ENCODE measurements at places on chromosomes 4 and X. TPM values are rescaled to one million over a fixed set of nuclear protein-coding genes. Genes with fewer than 3 reads are reported as not detected.

DNA sequence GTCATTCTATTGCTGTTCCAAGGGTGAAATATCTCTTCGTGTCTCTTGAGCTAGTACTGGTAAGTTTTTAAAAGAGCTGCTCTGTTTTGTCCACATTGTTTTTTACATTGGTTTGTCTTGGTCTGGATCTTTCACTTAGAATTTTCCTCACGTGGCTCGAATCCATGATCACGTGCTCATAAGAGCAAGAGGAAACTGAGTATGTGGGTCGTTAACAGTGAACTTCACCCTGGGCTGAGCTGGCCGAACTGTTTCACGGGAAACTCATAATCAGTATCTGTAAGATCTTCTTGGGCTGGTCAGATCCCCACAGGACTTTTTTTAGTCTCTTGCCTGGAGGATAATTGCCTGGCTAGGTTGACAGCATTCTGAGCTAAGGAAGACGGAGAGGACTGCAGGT lies 77.8 kb upstream of the HELT start:
- no peak overlapping the region for H3K27ac ChIP-seq
- no peaks in the 10 kb centered on the region for H3K36me3 ChIP-seq
- no peak overlapping the region for H3K4me3 ChIP-seq
- no peak for DNase-seq
- H3K27me3 ChIP-seq = peaks cover 45% of the 10 kb centered on the region

- H3K4me3 ChIP-seq = peak overlapping the region; percentile 15
- no peak for DNase-seq
- peaks cover 7% of the 10 kb centered on the region for H3K36me3 ChIP-seq
- H3K4me1 ChIP-seq = peaks cover 44% of the 10 kb centered on the region
- peak overlapping the region; percentile 18 for H3K27ac ChIP-seq
Measured at GRCh38 chr4:38328989-38329729, 334.8 kb upstream of the KLF3 start.

- H3K27me3 ChIP-seq = no peaks in the 10 kb centered on the region
- no peak overlapping the region for H3K4me3 ChIP-seq
- H3K4me1 ChIP-seq = no peaks in the 10 kb centered on the region
- H3K27ac ChIP-seq = no peak overlapping the region
- DNase-seq = no peak
- no peaks in the 10 kb centered on the region for H3K36me3 ChIP-seq
Measured at GRCh38 chr4:61094854-61095598, 105.1 kb upstream of the ADGRL3 start.

DNA sequence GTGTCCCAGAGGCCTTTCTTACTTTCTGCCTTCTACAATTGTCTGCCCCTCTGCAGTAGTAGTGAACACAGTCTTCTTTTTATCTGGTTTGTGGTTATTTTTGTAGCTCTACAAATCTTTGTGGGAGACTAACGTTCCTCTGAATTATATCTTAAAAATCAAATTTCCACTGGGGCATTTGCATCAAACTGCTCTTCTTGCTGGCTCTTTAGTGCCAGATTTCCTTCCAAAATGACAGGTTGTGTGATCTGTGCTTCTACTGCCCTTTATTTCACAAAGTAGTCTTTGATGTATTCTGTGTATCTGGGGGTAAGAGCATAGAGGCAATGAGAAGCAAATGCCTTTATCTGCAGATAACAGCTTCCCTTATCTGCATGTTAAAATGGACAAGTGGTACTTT lies 34.5 kb downstream of the TSPAN7 start:
- H3K27ac ChIP-seq = no peak overlapping the region
- no peaks in the 10 kb centered on the region for H3K36me3 ChIP-seq
- H3K27me3 ChIP-seq = peaks cover 3% of the 10 kb centered on the region
- DNase-seq = no peak
- no peak overlapping the region for H3K4me3 ChIP-seq
- no peaks in the 10 kb centered on the region for H3K4me1 ChIP-seq

DNA sequence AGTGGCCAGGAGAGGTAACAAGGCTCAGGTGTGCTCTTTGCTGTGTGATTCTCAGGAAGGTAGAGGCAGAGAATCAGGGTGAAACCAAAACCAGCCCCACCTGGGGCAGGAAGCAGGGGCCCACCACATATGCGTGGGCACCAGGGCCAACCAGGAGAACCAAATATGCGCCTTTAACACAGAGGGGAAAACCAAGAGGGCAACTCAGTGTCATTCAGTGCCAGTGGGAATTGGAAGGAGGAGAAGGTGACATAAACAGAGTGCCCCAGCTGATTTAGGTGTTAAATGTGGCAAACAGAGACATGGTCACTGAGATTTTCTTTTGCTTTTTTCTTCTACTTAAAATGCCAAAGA lies 106.8 kb upstream of the MAMLD1 start:
- H3K4me1 ChIP-seq = no peaks in the 10 kb centered on the region
- H3K36me3 ChIP-seq = no peaks in the 10 kb centered on the region
- no peak for DNase-seq
- no peak overlapping the region for H3K27ac ChIP-seq
- no peaks in the 10 kb centered on the region for H3K27me3 ChIP-seq

GRCh38 chr4:99593781-99594641 lies 19.4 kb downstream of the MTTP start:
- no peaks in the 10 kb centered on the region for H3K4me1 ChIP-seq
- peaks cover 4% of the 10 kb centered on the region for H3K27me3 ChIP-seq
- no peaks in the 10 kb centered on the region for H3K36me3 ChIP-seq
- DNase-seq = no peak
- no peak overlapping the region for H3K4me3 ChIP-seq

GRCh38 chr4:15805583-15806517 lies 27.7 kb downstream of the CD38 start:
- H3K4me1 ChIP-seq = peaks cover 74% of the 10 kb centered on the region
- no peak overlapping the region for H3K4me3 ChIP-seq
- no peak for DNase-seq
- H3K27ac ChIP-seq = no peak overlapping the region
- no peaks in the 10 kb centered on the region for H3K27me3 ChIP-seq
- H3K36me3 ChIP-seq = peaks cover 29% of the 10 kb centered on the region

DNA sequence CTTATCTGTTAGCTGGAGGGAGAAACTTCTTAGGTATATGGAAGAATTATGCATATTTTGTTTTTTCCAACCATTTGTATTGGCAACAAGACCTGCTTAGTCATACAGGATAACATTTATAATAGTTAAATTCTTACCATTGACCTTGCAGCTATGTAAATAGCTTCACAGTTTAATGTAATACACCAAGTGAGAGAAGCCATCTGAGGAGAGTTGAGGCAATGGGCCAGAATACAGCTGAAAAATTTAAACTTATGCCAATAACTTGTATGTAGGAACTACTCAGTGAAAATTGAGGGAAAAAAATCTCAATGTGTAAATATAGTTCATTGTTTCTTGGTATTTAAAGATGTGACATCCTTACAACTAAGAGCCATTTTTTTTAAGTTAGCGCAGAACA lies 273.5 kb downstream of the DACH2 start:
- H3K4me3 ChIP-seq = no peak overlapping the region
- DNase-seq = no peak
- H3K27ac ChIP-seq = no peak overlapping the region
- no peaks in the 10 kb centered on the region for H3K27me3 ChIP-seq

DNA sequence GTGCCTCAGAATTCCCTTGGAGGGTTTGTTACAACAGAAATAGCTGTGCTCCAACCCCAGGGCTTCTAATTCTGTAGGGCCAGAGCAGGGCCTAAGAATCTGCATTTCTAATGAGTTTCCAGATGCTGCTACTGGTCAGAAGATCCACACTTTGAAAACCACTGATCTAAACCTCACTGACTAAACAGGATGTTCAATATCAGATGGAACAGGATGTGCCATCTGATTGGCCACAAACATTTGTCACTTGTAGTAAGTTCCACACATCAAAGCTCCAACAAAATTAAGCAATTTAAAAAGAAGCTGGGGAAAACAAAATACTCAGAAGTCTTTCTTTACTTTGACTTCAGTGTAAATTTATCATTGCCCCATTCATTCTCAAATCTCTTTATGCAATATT lies 14.3 kb downstream of the CASK start:
- peak overlapping the region; percentile 7 for H3K4me3 ChIP-seq
- no peak overlapping the region for H3K27ac ChIP-seq
- no peak for DNase-seq
- peaks cover 29% of the 10 kb centered on the region for H3K4me1 ChIP-seq
- peaks cover 10% of the 10 kb centered on the region for H3K36me3 ChIP-seq

GRCh38 chrX:73965833-73966232 lies 338.1 kb upstream of the ZCCHC13 start:
- no peak for DNase-seq
- no peak overlapping the region for H3K4me3 ChIP-seq
- H3K27me3 ChIP-seq = no peaks in the 10 kb centered on the region

- peaks cover 4% of the 10 kb centered on the region for H3K27me3 ChIP-seq
- no peak overlapping the region for H3K27ac ChIP-seq
- no peaks in the 10 kb centered on the region for H3K4me1 ChIP-seq
- DNase-seq = no peak
- H3K36me3 ChIP-seq = no peaks in the 10 kb centered on the region
Measured at GRCh38 chr4:6424425-6424824, 48.0 kb downstream of the PPP2R2C start.

DNA sequence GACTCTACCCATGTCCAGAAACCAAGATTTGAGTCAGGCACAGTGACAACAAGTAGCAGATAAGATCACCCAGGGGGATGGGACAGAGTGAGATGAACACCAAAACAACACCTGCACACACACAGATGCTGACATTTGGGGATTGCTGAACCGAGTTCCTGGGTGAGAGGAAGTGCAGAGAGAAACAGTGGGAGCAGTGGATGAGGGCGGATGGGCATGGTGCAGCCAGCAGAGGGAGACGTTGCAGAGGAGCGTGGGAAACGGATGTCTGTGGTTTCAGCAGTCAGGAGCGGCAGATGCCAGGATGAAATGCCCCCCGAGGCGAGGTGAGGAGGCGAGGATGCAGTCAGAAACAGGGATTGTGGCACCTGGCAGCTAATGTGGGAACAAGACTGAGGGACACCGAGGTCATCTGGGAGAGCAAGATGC lies 78.6 kb upstream of the STS start:
- peaks cover 25% of the 10 kb centered on the region for H3K4me1 ChIP-seq
- no peak for DNase-seq
- H3K4me3 ChIP-seq = no peak overlapping the region
- peaks cover 13% of the 10 kb centered on the region for H3K36me3 ChIP-seq

DNA sequence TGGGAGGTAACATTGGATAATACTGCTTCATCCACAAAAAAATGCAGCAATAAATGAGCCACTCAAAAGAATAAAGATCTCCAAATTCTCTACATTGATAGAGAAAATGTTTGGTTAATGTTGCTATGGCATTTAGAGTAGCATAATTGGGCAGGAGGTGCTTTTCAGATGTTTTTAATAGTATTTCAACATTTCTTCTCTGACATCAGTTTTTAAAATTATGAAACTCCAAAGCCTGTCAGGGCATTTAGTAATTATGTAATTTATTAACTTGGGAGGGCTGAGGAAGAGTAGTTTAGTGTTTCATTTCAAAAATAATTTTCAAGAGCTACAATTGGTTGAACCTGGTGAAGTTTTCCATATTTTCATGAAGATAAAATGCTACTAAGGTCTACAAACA lies 211.3 kb upstream of the INTU start:
- H3K4me3 ChIP-seq = no peak overlapping the region
- H3K4me1 ChIP-seq = no peaks in the 10 kb centered on the region
- H3K27me3 ChIP-seq = no peaks in the 10 kb centered on the region

DNA sequence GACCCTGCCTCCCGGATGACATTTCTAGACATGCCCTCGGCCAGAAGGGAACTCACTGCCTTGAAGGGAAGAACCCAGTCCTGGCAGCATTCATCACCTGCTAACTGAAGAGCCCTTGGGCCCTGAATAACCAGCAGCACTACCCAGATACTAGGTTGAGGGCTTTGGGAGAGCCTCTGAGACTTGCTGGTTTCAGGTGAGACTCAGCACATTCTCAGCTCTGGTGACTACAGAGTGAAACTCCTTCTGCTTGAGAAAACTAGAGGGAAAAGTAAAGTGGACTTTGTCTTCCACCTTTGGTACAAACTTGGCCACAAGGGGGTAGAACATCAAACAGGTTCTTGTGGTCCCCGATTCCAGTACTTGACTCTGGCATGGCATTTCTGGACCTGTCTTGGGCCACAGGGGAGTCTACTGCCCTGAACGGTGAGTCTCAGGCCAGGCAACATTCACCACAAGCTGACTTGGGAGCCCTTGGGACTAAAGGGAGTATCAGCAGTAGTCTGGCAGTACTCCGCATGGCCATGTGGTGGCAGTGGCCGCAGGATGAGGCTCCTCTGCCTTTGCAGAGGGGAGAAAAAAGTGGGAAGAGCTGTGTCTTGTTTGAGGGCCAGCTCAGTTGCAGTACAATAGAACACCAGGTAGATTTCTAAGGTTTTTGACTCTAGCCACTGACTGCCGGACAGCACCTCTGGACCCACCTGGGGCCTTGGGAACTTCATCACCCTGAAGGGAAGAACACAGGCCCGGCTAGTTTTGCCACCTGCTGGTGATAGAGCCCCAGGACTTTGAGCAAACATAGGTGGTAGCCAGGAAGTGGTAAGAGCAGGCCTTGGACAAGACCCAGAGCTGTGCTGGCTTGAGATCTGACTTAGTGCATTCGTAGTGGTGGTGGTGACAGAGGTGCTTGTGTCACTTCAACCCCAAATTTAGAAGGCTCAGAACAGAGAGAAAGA lies 414.8 kb downstream of the OPHN1 start:
- no peaks in the 10 kb centered on the region for H3K27me3 ChIP-seq
- H3K4me3 ChIP-seq = no peak overlapping the region
- H3K36me3 ChIP-seq = no peaks in the 10 kb centered on the region
- no peak overlapping the region for H3K27ac ChIP-seq

DNA sequence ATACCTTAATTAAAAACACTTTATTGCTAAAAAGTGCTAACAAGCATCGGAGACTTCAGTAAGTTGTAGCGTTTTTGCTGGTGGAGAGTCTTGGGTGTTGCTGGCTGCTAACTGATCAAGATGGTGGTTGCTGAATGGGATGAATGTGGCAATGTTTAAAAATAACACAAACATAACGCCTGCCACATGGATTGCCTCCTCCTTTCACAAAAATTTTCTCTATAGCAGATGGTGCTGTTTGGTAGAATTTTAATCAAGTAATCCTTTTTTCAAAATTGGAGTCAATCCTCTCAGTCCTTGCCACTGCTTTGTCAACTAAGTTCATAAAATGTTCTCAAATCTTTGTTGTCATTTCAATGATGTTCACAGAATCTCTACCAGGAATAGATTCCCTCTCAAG lies 466.8 kb upstream of the TECRL start:
- no peak overlapping the region for H3K4me3 ChIP-seq
- H3K27me3 ChIP-seq = no peaks in the 10 kb centered on the region
- DNase-seq = no peak
- no peak overlapping the region for H3K27ac ChIP-seq
- no peaks in the 10 kb centered on the region for H3K4me1 ChIP-seq

Gene TASL
- 7.0 TPM for total RNA-seq

Gene PDE6B
- 10.1 TPM for total RNA-seq

Gene LRP2BP
- total RNA-seq = 0.47 TPM

Gene F11
- not detected for total RNA-seq

Gene FAM9B
- not detected for total RNA-seq

Gene FAM53A
- 2.5 TPM for total RNA-seq

Gene GJB1
- not detected for total RNA-seq

Gene RTL9
- not detected for total RNA-seq

Gene TMPRSS11E
- total RNA-seq = not detected
